NCI-H187 (cell line): ENCODE measurements at places on chromosomes 1 and 21.

GRCh38 chr1:15352128-15352957, 57.3 kb upstream of the EFHD2 start:
- no peak for DNase-seq

- no peak for DNase-seq
Observed at GRCh38 chr1:89844860-89845259, 24.0 kb downstream of the LRRC8D start.

DNA sequence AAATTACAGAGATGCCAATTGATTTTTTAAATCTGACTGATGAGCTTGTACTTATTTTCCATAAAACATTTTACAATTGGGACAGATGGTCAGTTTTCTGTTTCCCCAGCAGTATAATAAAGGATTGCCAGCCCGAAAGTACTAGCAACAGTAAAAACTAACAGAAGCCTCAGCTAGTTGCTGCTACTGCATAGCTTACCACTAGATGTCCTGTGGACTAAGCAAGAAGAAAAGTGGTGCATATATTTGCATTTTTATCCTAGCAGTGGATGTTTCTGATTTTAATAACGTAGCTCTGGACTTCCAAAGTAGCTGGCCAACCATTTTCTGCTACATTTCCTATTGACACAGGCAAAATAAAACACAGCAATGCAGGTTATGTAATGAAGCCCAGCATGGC, 241.5 kb downstream of the BARHL2 start:
- no peak for DNase-seq

GRCh38 chr1:192561301-192561700, 14.3 kb upstream of the RGS1 start:
- DNase-seq: no peak

GRCh38 chr1:17433261-17433660, 6.2 kb downstream of the RCC2 start:
- no peak for DNase-seq

- DNase-seq: no peak
Observed at GRCh38 chr1:104699433-104699832, 949.7 kb downstream of the AMY1C start.

DNA sequence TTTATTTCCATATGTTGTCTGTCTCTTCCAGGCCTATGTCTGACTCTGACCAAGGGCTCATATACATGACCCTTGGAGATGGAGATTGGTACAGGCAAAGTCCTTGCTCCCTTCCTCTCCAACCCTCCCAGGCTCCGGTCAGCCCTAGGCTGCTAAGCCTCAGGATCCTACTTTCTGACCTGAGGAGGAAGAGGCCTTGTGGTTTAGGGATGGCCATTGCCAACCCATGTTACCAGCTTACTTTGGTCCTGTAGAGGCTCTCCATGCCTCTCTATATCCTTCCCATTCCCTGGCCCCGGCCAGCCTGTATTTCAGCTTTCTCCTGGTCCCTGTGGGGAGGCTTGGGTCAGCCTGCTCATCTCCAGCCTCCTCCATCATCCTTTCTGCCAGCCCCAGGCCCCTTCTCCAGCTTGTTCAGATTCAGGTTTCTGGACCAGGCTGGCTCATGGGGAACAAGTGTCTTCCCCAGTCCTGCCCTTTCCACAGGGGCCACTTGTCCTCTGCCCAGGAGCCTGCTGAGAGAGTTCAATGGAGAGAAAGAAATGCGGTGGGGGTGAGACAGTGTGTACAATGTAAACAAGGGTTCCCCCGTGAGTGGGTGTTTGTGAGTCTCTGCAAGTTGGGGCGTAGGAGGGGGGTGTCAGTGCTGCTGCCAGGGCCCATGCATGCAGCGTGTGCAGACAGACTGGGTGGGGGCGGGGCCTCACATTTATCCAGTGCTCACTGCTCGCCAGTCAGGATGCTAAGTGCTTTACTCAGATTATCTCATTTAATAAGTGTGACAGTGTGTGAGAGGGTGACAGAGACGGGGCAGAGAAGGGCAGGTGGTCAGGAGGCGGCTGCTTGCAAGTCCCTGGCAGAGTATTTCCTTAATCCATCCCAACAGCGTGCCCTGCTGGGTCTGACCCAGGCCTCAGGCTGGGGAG, 31.3 kb upstream of the FOXO6 start:
- no peak for DNase-seq

DNA sequence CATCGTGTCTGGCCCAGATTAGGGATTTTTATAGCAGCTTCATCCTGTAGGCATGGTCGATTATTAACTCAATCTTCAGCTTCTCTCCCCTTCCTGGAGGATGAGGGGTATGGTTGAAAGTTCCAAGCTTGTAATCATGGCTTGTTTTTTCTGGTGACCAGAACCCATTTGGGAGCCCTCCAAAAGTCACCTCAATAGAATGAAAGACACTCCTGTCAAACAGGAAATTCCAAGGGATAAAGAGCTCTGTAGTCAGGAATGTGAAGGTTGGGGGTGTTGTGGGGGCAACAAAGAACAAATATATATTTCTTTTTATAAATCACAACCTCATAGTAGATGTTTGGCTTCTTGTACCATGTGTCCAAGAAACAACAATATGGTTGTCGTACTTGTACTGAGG, 212.7 kb upstream of the ESRRG start:
- DNase-seq: no peak

- DNase-seq: no peak
Observed at GRCh38 chr21:45339421-45340402, 52.0 kb upstream of the POFUT2 start.

GRCh38 chr21:42189860-42190485, 29.0 kb upstream of the ABCG1 start:
- no peak for DNase-seq

DNA sequence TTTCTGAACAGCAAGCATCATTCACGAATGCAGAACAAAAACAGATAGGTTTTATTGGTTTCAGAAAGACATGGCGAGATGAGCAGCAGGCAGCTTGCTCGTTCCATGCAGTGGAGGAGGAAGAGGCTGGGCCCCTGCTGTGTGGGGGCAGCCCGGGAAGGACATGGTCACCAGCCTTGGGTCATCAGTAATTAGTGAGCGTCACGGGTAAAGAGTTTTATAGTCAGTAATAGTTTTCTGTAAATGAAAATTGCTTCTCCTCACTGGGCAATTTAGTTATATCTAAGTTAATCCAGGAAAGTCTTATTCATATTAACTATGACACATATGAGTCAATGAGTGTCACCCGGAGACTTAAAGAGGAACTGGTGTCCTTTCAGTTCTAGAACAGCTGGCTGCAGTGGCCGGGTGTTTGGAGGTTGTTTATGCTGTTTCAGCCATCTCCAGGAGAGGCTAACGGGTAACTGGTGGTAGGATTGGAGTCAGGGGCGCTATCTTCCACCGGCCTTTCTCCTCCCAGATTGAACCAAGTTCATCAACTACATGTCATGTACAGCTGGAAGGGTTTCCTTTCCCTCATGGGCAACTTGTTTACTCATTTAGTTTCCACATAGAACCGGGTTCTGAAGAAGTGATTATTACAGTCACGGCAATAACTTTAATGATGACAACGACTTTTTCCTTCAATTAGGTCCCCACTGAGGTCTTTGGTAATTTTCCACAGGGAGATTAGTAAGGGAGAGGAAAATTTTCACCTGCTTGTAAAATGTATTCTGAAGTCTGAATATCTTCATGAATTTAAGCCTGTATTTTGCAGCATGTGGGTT, 34.6 kb upstream of the SLC45A1 start:
- no peak for DNase-seq

GRCh38 chr1:186146974-186147373, 228.1 kb downstream of the TPR start:
- no peak for DNase-seq

DNA sequence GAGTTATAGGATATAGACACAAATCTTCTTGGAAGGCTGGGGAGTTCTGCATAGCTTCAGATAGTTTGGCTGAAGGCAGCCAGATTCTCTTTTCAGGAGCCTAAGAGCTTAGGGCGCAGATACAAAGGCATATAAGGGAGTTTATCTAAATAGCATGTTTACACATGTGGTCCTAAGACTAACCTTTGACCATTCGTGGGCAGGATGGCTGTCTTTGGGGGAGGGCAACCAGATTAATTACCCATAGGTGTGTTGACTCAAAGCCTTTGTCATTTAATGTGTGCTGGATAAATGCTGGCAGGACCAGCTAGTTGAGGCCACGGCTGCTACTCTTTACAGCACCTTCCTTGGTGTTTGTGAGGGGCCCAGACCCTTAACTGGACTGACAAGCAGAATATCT, 71.8 kb downstream of the IER5 start:
- DNase-seq: no peak

GRCh38 chr1:92934395-92935378, 26.6 kb downstream of the DIPK1A start:
- peak; percentile 60 for DNase-seq

- DNase-seq: no peak
Observed at GRCh38 chr21:42665026-42665425, 11.6 kb downstream of the PDE9A start.

GRCh38 chr1:193241132-193241827, 54.9 kb upstream of the B3GALT2 start:
- DNase-seq: no peak

DNA sequence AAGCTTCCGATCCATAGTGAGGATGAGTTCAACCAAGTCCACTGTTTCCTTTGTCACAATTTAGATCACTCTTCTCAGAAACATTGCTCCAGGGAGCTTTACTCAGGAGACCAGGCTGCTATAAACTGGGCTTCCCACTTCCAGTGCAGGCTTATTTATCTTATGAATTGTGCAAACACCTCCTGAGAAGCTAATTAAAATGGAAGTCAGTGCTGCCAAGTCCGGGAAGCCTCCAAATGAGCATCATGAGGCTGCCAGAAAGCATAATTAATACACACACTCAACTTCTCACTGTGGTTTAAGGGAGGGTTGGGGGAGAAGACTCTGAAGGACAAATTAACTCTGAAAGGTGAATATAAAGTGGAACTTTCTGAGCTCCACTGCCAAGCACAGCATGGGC, 145.0 kb upstream of the SGIP1 start:
- DNase-seq: no peak

GRCh38 chr1:67522001-67522441, 91.8 kb upstream of the SERBP1 start:
- no peak for DNase-seq

- no peak for DNase-seq
Observed at GRCh38 chr1:113768916-113769600, 9.8 kb upstream of the PHTF1 start.

GRCh38 chr1:173996995-173997394, 25.2 kb downstream of the RC3H1 start:
- DNase-seq: no peak

DNA sequence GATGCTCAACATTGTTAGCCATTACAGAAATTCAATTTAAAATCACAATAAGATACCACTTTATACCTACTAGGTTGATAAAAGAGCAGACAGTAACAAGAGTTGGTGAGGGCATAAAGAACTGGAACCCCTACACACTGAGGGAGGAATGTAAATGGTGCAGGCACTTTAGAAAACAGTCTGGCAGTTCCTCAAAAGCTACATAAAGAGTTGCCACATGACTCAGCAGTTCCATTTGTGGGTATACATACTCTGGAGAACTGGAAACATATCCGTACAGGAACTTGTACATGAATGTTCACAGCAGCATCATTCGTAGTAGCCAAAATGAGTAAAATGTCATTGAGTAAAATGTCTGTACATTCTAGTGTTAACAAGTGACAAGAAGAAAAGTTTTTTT, 17.0 kb downstream of the NSL1 start:
- no peak for DNase-seq

DNA sequence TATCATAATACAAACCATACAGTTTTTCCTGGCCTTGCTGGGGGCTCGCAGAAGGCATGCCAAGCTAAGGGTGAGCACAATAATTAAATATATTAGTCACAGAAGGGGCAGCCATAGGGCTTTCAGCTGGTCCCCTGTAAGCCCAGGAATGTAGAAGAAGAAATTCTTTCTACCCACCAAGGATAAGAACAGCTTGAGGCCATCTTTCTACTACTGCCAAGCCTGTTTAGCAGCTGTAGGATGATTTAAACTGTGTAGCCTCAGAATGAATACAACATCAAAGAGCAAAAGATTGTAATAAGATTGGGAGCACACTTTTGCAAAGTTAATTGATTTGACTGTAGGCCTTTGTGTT, 171.5 kb downstream of the LRRC7 start:
- no peak for DNase-seq

GRCh38 chr1:89588480-89588879, 44.4 kb upstream of the LRRC8C start:
- no peak for DNase-seq

- DNase-seq: no peak
Observed at GRCh38 chr1:3817821-3818597, 21.7 kb upstream of the LRRC47 start.

DNA sequence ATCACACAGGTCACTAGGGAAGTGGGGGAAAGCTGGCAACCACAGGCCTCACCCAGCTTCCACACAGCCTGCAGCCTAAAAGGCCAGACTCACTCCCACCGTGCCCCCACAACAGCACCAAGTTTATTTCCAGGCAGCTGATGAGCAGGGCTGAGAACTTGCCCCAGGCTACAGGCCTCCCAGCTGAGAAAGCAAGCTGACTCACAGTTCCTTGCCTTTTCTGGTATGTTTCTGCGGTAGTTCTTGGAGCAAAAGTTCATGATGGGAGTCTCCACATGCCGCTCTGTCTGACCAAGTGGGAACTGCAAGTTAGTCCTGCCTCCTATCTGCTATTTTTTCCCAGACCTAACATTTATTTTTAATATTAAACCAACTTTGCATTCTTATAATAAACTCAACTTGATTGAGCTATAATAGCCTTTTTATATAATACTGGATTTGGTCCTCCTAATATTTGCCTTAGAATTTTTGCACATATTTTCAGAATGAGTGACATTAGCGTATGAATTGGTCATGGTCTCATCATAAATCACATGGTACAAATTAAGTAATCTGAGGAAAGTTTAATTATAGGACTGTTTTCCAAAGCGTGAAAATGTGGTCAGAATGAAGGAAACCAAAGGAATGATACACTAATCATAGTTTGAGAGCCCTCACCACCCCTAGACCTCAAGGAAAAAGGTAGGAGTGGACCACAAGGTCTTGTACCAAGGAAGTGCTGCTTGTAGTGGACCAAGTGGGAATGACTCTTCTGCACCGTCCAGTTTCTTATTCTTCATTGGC, 30.7 kb downstream of the RPAP2 start:
- DNase-seq: no peak

- DNase-seq: no peak
Observed at GRCh38 chr1:110673197-110673701, 1.5 kb downstream of the KCNA3 start.

DNA sequence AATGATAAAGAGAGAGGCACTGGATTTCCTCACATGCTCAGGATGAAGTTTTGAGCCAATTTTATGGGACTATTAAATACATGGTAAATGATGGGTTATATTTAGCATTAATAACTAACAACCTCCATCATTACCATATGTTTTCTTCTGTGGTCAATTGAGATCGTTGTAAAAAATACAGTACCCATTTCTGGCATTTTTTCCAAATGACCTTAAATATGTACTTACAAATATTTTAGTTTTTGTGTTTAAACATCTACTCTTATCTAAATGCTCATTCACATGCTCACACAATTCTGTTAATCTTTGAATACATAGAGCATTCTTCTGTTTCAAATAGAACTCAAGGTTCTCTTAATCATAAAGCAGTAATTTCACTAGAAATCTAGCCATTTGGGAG, 330.0 kb upstream of the BRINP3 start:
- no peak for DNase-seq

- no peak for DNase-seq
Observed at GRCh38 chr1:100187912-100188311, 9.9 kb upstream of the LRRC39 start.
